ENCODE measurements at places on chromosomes 11 and 22.

DNA sequence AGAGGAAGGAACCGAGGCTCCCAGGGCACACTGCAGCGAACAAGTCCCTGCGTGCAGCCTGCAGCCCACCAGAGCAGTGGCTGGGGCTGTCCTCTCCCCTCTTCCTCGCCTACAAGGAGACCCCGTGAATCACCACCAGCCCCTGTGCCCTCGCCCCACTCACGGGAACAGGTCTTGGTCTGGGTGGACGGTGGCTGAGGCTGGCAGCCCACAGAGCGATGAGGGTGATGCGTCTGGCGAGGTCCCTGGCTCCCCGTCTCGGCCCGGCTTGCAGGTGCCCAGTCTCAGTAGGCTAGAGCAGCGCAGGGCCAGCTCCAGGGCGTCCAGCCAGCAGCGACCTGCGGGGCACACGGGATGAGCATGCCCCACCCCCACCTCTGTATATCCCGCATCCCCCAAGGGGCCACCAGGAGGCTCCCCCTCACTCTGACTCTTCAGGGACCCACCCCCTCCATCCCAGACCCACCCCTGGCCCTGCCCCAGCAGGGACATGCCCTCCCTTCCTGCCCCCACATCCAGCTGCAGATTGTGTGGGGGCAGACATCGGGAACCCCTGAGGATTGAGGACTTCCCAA, 50.5 kb upstream of the CARS1 start:
- no peak for DNase-seq

GRCh38 chr11:82080160-82080559, 653.5 kb downstream of the FAM181B start:
- DNase-seq: no peak

DNA sequence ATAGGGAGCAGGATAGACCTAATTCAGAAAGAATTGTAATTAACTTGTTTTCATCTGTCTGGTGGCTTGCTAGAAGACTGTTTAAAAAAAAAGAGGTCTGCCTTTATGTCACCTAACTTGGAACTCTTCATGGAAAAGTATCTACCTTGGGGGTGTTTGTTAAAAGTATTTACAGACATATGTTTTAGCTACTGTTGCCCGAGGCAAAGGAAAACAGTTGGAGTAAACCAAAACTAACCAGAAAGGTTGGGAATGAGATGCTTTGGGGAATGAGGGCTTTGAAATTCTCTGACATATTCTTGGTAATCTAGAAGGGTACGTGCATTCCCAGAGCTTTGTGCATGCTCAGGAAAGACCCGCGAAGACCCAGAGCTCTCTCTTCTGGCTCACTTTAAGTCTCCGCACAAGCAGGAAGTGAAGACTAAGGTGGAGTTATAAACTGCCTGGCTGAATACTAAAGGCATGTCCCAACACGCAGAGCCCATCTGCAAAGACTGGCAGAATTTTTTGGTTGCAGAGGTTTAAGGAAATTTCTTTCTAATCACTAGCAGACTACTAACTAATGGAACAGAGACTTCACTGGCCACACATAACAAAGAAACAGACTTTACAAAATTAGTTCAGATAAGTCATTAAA, 33.2 kb downstream of the HIKESHI start:
- no peak for DNase-seq

- no peak for DNase-seq
These were observed 2.1 kb downstream of the DEAF1 start for GRCh38 chr11:692824-693414.

GRCh38 chr11:92224407-92225124, at the start of gene FAT3:
TSS of gene FAT3 (plus strand) at chr11:92224818. CDS start at chr11:92352113, 127,295 bp downstream.
- no peak for DNase-seq

DNA sequence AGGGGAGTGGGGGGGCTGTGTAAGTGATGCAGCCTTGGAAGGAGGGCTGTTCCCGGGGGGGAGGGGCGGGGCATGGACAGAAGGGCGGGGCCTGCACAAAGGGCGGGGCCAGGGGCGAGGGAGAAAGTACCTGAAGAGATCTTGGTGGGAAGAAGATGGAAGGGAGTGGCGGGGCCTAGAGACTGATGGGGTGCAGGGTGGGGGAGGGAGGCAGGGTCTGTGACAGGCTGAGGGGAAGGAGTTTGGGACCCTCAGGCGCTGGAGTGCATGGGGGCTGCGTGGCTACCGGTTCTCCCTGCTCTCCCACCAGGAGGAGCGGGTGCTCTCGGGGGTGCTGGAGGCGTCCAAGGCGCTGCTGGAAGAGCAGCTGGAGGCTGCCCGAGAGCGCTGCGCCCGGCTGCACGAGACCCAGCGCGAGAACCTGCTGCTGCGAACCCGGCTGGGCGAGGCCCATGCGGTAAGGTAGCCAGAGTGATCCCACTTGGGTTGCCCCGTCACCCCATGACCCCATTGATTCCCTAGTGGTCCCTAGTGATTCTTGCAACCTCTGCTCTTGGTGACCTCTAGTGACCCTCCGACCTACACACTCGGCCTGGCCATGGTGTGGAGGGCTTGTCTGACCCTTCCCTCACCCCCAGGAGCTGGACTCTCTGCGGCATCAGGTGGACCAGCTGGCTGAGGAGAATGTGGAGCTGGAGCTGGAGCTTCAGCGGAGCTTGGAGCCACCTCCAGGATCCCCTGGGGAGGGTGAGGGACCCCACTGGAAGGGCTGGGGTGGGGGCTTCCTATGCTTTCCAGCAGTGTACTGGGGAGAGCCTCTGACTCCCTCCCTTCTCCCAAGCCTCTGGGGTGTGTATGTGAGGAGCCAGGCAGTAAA, 3.1 kb downstream of the CCDC88B start:
- DNase-seq: no peak

GRCh38 chr11:131978351-131978750, 607.9 kb downstream of the NTM start:
- no peak for DNase-seq

DNA sequence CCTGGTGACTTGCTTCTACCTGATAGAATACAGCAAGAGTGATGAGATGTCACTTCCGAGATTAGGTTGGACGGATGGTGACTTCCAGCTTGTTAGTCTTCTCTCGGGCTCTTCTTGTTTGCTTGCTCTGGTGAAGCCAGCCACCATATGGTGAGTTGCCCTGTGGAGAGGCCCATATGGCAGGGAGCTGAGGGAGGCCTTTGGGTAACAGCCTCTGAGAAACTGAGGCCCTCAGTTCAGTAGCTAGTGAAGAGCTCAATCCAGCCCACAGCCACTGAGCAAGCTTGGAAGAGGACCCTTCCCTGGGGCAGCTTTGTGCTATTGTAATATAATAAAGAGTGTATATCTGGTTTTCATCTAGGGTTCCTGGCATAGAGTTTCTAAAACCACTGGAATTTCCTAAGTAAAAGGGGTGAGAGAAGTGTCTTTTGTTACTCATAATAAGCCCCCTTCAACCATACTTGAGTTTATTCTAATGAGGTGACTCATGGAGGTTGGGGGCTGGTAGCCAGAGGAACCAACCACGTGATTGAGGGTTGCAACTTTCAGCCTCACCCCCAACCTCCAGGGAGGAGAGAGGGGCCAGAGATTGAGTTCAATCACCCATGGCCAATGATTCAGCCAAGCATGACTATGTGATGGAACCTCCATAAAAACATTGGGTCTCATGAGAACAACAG, 8.0 kb upstream of the TPCN2 start:
- DNase-seq: no peak

DNA sequence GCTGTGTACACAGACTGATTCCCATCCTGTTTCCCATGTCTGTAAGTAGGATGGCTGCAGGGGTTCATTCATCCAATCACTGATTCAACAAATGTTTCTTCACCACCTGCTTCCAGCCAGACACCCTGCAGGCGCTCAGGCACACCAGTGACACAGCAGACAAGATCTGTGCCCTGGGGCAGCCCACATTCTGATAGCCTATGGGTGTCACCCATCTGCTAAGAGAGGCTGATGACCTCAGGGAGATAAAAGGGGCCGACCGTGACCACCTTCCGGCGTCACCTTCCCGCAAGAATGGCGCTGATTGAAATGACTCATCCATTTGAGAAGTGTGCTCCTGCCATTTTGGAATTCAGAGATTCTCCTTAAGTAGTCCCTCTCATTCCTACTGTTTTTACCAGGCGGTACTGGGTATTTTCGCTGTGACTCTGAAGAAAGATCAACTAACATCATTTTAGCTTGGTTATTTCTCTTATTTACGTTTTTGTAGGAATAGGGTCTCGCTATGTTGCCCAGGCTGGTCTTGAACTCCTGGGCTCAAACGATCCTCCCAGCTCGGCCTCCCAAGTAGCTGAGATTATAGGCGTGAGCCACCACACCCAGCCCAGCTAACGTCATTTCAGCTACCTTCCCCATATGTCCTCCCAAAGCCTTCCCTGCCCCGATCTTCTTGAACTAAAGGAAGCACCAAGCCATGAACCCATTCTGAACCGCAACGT, 73.2 kb upstream of the BID start:
- no peak for DNase-seq

DNA sequence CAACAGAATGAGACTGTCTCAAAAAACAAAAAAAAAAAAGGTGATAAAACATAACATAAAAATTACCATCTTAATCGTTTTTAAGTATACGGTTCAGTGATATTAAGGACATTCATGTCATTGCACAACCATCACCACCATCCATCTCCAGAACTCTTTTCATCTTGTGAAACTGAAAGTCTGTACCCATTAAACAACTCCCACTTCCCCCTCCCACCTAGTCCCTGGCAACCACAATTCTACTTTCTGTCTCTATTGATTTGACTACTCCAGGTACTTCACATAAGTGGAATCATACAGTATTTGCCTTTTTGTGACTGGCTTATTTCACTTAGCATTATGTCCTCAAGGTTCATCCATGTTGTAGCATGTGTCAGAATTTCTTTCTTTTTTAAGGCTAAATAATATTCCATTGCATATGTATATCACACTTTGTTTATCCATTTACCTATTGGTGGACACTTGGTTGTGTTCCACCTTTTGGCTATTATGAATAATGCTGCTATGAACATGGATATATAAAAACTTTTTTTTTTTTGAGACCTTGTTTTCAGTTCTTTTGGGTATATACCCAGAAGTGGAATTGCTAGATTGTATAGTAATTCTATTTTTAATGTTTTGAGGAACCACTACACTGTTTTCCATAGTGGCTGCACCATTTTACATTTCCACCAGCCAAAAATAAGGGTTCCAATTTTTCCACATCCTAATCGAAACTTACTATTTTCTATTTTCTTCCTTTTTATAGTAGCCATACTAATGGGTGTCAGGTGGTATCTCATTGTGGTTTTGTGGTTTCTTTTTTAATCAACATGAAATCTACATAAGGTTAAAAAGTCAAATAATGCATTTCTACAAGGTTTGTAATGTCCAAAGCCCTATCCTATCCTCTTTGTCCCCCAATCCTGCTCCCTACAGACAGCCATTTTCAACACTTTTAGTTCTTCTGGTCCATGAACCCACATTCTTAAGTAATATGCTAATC, 23.4 kb upstream of the PIK3C2A start:
- peak; percentile 12 for DNase-seq

DNA sequence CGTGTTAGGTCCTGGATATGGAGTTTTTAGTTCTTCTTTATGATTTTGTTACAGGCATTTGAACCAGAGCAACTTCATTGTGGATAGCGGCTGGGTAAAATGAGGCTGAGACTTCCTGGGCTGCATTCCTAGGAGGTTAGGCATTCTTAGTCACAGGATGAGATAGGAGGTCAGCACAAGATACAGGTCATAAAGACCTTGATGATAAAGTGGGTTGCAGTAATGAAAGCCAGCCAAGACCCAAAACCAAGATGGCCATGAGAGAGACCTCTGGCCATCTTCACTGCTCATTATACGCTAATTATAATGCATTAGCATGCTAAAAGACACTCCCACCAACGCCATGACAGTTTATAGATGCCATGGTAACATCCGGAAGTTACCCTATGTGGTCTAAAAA, 23.4 kb upstream of the CLMP start:
- no peak for DNase-seq

DNA sequence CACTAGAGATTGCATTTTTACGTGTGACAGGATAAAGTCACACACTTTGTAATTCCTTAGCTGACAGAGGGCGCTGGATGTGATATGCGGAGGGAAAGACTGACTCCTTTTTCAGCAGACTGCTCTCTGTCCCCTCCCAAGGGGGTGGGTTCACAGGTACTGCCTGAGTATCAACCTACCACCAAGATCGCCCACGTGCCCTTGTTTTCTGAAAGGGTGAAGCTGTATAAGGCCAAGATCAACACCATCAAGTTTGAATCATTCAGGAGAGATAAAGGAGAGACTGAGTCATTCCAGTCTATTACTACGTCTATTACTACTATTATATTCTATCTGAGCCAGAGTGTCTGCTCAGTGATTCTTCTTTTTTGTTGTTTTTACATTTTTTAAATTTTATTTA, 30.7 kb downstream of the BUD13 start:
- no peak for DNase-seq

DNA sequence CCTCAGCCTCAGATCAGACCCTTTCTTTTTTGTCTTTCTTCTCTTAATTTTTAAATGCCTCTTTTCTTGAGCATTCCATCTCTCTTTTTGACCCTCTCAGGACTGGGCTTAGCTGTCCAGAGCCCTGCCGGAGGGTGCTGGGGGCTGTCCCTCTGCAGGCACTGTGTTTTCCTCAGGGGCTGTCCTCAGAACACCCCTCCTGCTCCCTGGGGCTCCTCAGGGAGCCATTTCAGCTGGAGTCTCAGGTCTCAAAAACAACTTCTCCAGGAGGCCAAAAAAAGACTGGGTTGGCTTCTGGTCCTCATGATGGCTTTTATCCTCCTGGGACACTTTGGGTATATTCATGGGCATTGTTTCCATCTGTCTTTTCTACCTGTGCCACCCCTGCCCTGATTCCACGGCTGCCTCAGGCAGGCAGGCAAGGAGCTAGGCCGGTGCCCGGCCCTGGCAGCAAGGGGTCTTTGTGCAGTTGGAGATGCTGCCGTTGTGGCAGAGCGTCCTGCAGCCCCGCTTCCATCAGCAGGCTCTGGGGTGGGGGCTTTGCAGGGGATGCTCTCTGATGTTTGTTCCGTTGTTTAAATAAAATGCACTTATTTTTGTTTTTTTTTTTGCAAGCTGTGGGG, 85.1 kb downstream of the CEP164 start:
- DNase-seq: no peak

DNA sequence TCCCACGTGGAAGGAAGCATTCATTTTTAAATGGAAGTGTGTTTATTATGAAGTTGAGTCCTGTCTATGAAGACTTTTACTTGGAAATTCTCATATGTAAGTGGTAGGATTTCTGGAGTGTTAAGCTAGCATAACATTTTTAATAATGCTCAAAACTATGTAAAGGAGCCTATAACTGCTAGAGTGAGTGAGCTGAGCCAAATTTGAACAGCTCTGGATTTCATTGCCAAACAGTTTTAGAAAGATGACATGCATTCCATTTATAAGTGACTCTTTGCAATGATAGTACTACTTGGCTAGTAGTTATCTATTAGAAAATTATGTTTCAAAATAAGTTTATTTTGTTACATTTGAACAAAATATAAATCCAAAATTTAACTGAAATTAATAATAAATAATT, 721.2 kb downstream of the LUZP2 start:
- no peak for DNase-seq

- DNase-seq: peak; percentile 54
These were observed 6.3 kb downstream of the FXYD2 start for GRCh38 chr11:117818041-117818873.

- no peak for DNase-seq
These were observed 132.2 kb upstream of the PLET1 start for GRCh38 chr11:112392904-112393303.

- DNase-seq: no peak
These were observed 59.3 kb upstream of the NUP160 start for GRCh38 chr11:47907499-47907898.

- no peak for DNase-seq
These were observed 9.4 kb upstream of the MS4A5 start for GRCh38 chr11:60420015-60420414.
